Inflammatory macrophage treated with lipopolysaccharide for 1 hour (primary cell): ENCODE measurements at places on chromosomes 3 and 15.

DNA sequence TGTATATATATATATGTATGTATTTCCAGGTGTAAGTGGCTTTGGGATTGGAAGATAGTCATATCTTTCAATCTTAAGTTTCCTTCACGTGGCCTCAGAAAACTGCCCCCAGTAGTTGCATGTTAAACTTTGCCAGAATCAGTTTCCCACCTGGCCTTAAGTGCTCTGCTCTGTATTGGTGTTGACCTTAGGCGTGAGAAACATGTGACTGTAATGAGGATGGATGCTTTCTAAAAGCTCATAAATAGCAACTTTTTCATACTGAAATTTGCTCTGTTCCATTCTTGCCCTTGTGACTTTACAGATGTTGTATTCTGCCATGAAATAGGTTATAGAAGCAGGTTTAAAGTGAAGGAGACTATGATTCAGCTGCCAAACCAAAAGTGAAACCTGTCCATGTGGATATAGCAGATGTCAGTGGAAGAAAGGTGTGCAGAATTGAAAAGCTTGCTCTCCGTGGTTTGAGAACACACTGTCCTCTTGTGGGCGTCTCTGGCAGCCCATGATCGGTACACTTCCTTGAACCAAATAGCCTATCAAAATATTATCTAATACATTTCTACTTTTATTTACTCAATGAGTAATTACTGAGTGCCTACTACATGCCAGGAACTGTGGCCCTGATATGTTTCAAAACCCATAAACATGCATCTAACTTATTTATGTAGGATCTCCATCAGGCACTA is 15.8 kb downstream of the SCG5 start:
- DNase-seq, result no peak

DNA sequence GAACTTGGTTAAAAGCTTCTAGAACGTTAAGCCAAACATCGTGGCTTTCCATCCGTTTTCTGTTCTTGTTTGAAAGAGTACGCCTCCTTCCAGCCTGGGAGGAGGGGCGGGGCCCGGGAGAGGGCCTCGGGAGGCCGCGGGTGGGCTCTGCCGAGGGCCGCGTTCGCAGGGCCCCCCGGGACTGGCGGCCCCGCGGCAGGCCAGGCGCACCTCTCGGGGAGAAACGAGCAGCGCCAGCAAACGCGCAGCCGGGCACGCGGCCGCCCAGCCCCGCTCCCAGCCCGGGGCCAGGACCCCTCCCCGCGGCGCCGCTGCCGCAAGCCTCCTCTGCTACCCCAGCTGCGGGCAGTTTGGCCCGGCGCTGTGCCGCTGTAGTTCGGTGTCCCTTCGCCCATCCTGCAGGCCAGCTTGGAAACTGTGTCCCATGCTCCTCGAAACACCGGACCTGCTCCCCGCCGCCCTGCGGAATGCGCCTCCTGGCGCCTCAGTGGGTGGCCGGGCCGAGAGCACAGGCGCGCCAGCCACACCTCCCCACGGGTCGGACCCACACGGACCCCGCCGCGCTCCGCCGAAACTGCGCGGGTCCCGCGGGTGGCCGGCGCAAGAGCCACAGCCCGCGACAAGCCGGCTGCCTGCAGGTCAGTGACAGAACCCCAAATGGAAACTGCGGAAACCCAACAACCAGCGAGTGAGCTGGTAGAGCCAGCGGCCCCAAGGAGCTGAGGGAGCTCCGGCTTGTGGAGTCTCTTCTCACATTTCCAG is 2.3 kb downstream of the OCA2 start:
- DNase-seq, result no peak

DNA sequence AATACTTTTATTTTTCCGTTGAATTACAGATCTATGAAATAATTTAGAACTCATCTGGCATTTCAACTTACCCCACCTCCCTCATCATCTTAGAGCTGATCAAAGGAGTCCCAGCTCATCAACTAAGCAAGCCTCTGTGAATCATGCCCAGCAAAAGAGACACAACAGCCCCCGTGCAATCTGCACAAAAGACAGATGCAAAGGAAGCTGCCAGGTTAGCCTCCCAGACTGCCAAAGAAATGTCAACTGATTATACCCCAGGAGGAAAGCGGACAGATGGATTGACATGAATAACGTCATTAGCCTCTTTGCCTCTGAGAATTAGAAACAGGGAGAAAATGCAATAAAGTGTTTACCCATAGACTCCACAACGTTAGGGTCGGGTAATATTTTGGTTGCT is 75.0 kb downstream of the GABRB3 start:
- no peak for DNase-seq

DNA sequence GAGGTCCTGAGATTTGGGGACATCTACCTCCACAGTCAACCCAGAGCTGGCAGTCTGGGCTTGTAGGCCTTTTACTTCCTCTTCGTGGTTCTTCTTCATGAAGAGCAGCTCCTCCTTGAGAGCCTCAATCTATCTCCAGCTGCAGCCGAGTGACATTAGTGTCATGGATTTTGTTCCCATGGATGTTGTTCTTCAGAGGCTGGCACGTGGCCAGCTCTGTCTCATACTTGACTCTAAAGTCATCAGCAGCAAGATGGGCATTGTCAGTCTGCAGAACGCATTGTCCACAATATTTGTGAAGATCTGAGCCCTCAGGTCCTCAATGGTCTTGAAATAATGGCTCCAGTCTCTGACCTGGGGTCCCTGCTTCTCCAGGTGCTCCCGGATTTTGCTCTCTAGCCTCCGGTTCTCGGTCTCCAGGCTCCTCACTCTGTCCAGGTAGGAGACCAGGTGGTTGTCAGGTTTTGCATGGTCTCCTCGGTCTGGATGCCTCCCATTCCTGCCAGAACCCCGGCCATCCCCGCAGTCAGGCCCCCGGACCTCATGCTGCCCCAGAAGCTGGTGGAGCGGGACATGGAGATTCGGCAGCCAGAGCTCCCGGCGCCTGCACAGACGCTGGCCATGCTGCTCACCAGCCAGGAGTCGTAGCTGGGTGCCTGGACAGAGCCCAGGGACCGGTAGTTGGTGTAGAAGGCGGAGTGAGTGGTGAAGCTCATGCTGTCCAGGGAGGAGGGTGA is 3.4 kb upstream of the CCNL1 start:
- DNase-seq, result no peak

DNA sequence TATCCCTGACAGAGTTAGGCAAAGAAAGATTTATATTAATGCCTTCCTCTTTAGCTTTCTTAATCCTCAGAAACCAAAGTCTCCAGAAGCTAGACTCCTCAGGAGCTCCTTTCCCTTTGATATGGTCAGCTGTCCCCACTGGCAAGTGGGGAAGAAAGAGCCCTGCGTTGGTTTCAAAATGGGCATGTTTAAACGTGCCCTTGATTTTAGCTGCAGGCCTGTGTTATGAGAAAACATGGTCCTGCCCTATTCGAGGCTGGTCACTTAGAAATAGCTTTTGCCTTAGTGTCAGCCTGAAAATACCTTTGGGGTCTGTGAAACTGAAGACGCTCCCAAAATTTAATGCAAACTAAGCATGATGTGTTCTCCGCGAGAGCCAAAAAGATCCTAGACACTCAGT is 135.5 kb upstream of the RARB start:
- no peak for DNase-seq

DNA sequence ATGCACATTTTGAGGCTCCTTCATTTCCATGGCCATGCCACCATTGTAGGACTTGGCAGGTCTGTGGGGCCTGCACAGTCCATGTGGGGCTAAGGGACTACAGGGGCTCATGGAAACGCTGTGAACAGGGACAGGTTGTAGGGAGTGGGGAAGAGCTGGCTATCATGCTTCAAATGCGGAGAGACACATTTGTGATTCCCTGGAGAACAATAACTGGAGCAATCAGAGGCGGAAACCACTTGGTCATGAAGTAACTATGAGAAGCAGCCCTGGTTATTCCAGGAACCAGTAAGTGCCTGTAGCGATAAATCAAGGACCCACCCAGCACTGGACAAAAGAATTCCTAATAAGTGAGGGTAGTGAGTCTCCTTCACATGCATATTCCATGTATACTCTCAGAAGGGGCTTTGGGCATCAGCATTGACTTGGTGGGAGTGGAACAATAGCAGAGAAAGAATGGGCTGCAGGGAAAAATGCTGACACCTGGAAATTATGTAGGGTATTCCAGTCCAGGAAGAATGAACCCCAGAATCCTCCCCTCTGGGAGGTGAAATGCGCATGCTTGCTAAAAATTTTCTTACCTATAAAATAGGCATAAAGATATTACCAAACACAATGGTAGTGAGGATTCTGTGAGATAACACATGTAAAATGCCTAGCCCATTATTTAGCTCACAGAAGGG is 251.4 kb upstream of the ROPN1 start:
- no peak for DNase-seq

GRCh38 chr3:10683106-10683505 is 132.9 kb upstream of the SLC6A11 start:
- DNase-seq, result no peak

DNA sequence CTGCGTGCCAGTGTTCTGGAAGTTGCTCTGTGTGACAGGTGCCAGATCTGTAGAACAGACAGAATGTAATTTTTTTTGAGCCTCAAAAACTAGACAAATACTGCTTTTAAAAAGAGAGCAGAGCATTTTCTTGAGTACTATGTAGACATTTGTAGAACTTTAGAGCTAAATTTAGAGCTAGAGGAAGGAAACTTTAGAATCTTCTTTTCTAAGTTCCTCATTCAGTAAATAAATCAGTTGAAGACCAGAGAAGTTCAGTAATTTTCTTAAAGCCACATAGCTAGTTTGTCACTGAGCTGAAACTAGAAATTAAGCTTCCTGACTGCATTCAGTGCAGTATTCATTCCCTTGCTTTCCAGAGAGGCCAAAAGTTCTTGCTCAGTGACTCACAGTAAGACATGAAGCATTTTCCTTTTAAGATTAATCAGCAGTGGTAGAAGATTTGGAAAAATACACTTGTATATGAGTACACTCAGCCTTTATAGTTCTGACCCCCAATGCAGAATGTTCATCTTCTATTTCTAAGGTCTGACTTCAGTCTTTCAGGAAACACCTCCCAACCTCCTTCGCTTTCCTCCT is 83.6 kb upstream of the TSEN2 start:
- no peak for DNase-seq

DNA sequence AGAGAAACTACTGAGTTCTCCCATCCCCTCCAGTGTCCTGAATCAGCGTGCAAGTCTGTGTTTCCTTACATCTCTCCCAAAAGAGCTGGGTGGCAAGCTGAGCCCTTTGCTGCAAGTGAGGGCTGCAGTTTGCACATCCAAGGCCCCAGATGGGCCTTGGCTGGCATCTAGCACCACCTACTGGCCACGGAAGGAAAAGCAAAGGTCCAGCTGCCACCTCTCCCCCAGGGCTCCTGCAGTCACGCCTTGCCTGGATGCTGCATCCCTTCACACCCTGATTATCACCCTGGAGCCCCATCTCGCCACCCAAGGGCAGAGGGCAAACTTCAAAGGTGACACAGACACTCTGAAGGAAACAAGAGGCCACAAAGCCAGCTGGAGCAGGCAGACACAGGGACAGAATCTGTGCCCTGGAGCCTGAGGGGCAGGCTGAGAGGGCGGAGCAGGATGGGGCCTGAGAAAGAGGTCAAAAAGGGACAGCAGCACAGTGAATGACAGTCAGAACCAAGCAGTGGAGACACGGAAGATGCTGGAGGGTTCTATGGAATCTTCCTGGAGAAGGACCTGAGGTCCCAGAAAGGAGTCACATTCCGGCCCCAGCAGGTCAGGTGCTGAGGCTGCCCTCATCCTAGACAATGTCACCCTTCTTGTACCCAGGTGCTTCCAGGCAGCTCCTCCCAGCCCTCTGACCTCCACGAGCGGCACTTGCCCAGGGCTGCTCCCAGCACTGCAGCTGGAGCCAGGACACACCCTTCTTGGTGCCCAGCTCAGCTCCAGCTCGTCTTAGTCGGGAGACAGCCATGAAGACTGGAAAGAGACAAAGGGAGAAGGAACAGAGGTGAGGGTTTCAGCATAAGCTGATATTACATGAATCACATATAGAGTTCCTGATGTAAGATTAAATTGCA is 18.3 kb upstream of the NTRK3 start:
- DNase-seq, result peak; percentile 62
